Activated naive CD4-positive, alpha-beta T cell treated with anti-CD3 and anti-CD28 coated beads, Interleukin-2, amount 50 U/mL, for 72 hours (primary cell): ENCODE measurements at places on chromosomes 2 and 18. TPM values are rescaled to one million over a fixed set of nuclear protein-coding genes. Genes with fewer than 3 reads are reported as not detected.

The MLPH gene
- not detected for total RNA-seq

- DNase-seq: no peak
These were observed 5.4 kb downstream of the CTAGE1 start for GRCh38 chr18:22412176-22412911.

GRCh38 chr2:5740817-5741216, 48.6 kb downstream of the SOX11 start:
- no peak for DNase-seq

The CENPO gene
- 28.6 TPM for total RNA-seq
